ENCODE measurements at places on chromosomes 2 and 18.

DNA sequence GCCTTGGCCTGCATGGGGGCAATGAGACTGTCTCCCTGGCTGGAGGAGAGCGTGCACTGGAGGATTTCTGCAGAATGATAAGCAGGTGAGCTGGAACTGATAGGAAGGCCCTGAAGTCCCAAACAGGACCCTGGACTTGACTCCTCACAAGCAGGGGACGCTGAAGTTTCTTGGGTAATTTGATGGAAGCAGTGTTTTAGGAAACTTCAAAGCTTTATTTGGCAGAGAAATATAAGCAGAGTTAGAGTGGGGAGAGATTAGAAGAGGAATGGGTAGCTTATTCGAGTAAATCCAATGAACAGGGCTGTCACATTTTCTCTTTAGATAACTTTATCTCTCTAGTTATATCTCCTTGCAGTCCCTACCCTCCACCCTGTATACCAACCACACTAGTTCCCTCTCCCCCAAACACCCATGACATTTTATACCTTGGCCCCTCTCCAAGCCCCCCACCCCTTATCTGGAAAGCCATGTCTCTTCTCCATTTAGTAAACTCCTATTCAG lies 73.6 kb upstream of the IGFBP5 start:
- DNase-seq: no peak

DNA sequence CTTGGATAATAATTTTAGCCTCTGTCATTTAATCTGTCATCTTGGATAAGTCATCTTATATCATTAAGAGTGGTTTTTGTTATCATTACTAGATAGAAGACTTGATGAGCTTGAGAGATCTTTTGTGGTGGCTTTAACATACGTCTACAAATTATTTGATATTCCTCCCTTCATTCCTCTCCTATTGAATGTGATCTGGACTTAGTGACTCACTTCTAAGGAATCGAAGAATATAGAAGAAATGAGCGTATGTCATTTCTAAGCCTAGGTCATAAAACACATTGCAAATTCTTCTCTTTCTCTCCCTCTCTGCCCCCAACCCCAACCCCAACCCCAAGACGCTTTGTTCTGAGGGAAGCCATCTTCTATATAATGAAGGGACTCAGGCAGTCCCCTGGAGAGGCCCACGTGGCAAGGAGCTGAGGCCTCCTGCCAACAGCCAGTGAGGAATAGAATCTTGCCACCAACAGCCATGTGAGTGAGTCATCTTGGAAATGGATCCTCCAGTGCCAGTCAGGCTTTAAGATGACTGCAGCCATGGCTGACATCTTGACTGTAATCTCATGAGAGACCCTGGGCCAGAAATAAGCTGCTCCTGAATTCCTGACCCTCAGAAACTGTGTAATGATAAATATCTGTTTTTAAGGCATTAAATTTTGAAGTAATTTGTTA lies 221.6 kb upstream of the SP5 start:
- DNase-seq: no peak

- no peak for DNase-seq
Observed at GRCh38 chr18:37332219-37332618, 233.4 kb downstream of the CELF4 start.

- no peak for DNase-seq
Observed at GRCh38 chr2:240564561-240565332, 3.5 kb upstream of the RNPEPL1 start.

GRCh38 chr2:100011272-100011731 lies 131.1 kb downstream of the AFF3 start:
- no peak for DNase-seq

DNA sequence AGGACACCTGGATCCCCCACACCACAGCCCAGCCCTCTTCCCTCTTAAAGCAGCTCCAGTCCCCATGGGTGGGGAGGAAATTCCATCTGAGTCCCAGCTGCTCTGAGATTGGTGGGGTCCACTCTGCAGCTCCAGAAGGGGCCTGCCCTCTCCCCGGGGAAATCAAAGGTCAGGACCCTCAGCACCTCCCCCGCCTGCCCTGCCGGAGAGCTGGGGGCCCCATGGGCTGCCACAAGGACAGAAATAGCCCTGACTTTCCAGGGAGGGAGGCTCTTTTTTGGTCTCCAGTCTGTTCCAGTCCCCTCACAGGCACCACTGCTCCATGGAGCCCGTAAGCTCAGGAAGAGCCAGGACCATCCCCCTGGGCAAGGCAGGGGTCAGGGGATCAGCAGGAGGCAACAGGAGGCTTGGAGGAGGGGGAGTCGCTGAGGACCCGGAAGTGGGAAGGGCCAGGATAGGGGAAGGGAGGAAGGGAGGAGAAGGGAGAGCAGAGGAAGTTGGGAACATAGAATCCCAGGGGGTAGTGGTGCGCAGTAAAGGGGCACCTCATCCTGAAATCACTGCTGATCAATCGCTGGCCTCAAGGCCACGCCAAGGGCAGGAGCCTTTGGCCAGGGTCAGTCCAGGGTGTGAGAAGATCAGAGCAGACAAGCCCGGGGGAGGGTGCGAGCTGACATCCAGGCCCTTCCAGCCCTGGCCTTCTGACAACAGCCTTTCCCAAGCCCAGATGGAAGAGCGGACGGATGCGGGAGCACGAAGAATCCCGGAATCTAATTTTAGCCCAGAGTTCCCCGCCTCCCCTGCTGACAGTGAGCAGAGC lies 7.6 kb downstream of the ADRA2B start:
- no peak for DNase-seq

DNA sequence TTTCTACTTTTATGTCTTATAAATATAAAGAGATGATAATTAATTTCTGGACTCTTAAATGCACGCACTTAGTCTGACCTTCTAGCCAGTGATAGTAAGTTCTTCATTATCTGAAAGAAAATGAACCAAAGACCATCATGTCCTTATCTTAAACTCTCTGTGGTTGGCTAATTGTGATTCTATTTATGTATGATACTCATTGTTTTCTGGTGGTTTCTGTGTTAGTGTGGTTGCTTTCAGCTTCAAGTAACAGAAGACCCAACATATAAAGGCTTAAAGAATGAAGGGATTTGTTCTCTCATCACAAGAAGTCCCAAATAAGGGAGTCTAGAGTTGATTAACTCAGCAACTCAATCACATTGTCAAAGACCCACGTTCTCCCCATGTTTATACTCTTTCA lies 225.2 kb upstream of the TANK start:
- no peak for DNase-seq

DNA sequence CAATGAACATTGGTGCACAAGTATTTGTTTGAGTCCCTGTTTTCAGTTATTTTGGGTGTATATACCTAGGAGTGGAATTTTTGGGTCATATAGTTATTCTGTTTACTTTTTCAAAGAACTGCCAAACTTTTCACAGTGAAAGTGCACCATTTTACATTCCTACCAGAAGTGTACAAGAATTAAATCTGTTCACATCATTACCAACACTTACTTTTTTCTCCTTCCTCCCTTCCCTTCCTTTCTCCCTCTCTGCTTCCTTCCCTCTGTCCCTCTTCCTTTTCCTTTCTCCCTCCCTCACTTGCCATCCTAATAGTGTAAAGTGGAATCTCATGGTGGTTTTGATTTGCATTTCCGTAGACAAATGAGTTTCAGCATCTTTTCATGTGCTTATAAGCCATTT lies 11.9 kb downstream of the ADNP2 start:
- no peak for DNase-seq

DNA sequence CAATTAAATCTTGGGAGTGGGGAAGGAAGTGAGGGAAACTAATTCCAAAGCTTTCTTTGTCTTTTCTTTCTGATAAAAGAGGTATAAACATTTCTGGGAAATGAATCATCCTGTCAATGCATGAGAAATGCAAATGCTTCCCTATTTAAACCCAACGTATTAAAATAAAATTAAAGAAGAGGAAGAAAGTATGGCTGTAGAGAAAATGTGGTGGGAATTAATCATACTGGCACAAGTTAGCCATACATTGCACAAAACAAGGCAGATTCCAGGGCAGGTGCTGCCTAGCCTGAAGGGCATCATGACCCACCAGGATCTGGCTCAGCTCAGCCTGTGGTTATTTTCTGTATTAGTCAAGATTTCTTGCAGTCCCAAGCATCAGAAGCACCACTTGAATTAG lies 338.0 kb downstream of the NYAP2 start:
- no peak for DNase-seq
